ENCODE measurements at places on chromosomes 4 and X. TPM values are rescaled to one million over a fixed set of nuclear protein-coding genes. Genes with fewer than 3 reads are reported as not detected.

DNA sequence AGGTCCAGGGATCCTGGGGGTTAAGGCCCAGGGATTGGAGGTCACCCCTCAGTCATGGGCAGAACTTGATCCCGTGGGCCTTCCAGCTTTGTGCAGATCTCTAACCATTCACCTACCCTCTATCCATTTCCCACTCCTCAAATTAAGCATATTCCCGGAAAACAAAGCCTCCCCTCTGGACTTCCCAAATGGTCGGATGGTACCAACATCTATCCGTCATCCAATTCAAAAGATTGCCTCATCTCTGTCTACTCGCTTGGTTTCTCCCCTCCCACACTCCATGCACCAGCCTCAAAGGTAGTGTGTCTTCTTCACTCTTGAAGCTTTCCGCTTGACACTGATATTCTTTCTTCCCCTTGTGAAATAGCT, 473 bp upstream of the BCLAF3 start:
- DNase-seq: no peak
- peak overlapping the region; percentile 37 for H3K27ac ChIP-seq
- no peaks in the 10 kb centered on the region for H3K4me1 ChIP-seq
- H3K4me3 ChIP-seq: no peak overlapping the region
- no peaks in the 10 kb centered on the region for H3K27me3 ChIP-seq

DNA sequence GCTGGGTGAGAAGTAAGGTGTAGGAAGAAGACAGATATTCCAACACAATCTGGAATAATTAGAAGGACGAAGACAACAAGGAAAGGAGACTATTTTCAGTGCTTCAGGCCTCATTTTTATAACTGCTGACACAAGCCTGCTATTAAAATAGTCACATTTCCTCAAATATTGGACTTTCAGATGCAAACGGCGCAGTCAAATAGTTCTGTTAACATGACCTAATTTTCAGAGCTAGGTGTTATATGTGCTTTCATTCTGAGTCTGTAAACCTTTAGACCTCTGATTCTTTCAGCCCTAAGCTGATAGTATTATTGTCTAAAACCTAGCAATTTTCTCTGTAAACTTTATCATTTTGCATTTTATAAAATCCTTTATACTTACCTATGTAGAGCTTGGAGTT, 261.5 kb downstream of the IL1RAPL1 start:
- DNase-seq: no peak
- no peaks in the 10 kb centered on the region for H3K4me1 ChIP-seq
- H3K4me3 ChIP-seq: no peak overlapping the region
- H3K27me3 ChIP-seq: no peaks in the 10 kb centered on the region

GRCh38 chr4:140559696-140560095, 9.1 kb downstream of the UCP1 start:
- DNase-seq: no peak
- no peak overlapping the region for H3K4me3 ChIP-seq
- no peak overlapping the region for H3K27ac ChIP-seq
- H3K36me3 ChIP-seq: no peaks in the 10 kb centered on the region

GRCh38 chr4:11402192-11402591, 26.5 kb downstream of the HS3ST1 start:
- no peaks in the 10 kb centered on the region for H3K4me1 ChIP-seq
- H3K27ac ChIP-seq: no peak overlapping the region
- no peak overlapping the region for H3K4me3 ChIP-seq
- no peaks in the 10 kb centered on the region for H3K36me3 ChIP-seq
- H3K27me3 ChIP-seq: no peaks in the 10 kb centered on the region
- no peak for DNase-seq

GRCh38 chr4:139153411-139154133, 23.4 kb downstream of the ELF2 start:
- H3K4me3 ChIP-seq: no peak overlapping the region
- DNase-seq: no peak
- H3K36me3 ChIP-seq: no peaks in the 10 kb centered on the region
- H3K27ac ChIP-seq: peak overlapping the region; percentile 56

DNA sequence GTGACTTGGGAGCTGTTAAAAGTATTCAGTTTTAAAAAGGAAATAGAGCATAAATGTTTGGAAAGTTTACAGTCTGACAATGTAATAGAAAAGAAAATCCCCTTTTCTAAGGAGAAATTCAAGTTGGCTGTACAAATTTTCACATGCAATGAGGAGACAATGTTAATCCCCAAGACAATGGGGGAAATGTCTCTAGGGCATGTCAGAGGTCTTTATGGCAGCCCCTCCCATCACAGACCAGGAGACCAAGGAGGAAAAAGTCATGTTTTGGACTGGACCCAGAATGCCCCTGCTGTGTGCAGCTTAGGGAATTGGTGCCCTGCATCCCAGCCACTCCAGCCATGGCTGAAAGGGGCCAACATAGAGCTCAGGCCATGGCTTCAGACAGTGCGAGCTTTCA, 831.1 kb upstream of the ADGRL3 start:
- no peaks in the 10 kb centered on the region for H3K27me3 ChIP-seq
- H3K4me3 ChIP-seq: no peak overlapping the region
- H3K36me3 ChIP-seq: no peaks in the 10 kb centered on the region
- no peak for DNase-seq

DNA sequence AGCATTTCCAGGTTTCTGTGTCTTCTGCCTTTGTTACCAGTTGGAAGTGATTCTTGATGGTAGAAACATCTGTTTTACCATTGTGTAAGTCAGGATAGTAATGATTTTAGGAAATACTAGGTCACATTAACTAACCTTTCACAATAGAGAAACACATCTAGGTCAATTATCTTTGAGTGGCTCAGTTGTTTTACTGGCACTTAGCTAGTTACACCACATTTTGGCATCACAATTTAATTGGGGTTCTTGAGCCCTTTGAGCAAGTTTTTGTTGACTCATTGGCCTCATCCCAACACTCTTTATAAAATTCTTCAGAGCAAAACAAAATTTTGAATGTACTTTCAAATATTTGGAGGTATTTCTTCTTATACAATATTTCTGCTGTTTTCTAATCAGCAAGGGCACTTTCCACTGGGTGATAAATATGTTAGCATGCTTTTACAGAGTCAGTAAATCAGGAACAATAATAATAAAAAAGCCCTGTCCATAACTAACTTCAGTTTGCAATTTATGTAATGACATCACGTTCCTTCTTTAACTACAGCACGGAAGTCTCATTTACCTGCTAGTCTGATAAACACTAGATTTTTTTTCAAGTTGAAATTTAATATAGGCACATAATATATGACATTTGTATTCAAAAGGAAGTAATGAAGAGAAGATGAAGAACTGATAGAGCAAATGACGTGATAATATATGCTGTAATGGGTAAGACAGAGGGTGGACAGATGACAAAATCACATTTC, 64.8 kb upstream of the GK2 start:
- no peaks in the 10 kb centered on the region for H3K27me3 ChIP-seq
- H3K4me3 ChIP-seq: no peak overlapping the region
- no peak for DNase-seq
- no peak overlapping the region for H3K27ac ChIP-seq

Gene TLR10
- total RNA-seq: not detected

GRCh38 chrX:65607070-65607742, 60.2 kb upstream of the MSN start:
- no peak for DNase-seq
- H3K4me3 ChIP-seq: no peak overlapping the region
- H3K27ac ChIP-seq: no peak overlapping the region
- H3K4me1 ChIP-seq: no peaks in the 10 kb centered on the region

DNA sequence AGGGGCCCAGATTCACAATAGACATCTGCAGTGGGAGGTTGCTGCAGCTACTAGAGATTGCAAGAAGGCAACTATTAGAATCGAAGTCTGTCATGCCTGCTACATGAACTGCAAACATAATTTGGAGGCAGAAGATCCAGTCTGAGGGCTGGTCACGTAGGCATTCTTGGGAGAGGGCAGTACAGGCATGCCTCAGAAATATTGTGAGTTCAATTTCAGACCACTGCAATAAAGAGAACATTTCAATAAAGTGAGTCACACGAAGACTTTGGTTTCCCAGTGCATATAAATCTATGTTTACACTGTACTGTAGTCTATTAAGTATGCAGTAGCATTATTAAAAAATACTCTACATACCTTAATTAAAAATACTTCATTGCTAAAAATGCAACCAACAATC, 585.8 kb upstream of the FAT1 start:
- no peaks in the 10 kb centered on the region for H3K4me1 ChIP-seq
- no peak overlapping the region for H3K4me3 ChIP-seq
- no peaks in the 10 kb centered on the region for H3K36me3 ChIP-seq

Gene FAT4
- total RNA-seq: 61.8 TPM

- no peak for DNase-seq
- no peaks in the 10 kb centered on the region for H3K4me1 ChIP-seq
- H3K36me3 ChIP-seq: no peaks in the 10 kb centered on the region
- no peak overlapping the region for H3K4me3 ChIP-seq
Measured at GRCh38 chr4:171622729-171623128, 190.5 kb upstream of the GALNTL6 start.

DNA sequence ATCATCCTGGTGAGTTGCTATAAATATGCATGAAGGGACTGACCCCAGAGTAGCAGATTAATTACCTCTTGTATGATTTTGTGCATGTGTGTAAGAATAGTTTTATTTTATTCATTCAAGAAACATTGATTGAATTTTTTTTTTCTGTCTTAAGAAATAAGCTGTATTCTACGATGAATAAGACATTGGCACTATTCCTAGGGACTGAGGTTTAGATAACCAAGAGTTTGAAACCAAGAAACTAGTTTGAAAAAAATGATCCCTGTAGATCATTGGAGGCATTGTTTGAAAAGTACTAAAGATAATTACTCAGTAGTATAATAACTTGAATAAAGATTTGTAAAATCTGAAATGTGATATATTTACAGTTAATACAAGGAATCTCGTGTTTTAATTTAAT, 1086.9 kb downstream of the PCDH7 start:
- H3K27ac ChIP-seq: no peak overlapping the region
- no peak overlapping the region for H3K4me3 ChIP-seq
- H3K4me1 ChIP-seq: no peaks in the 10 kb centered on the region
- DNase-seq: no peak
- H3K36me3 ChIP-seq: no peaks in the 10 kb centered on the region

- DNase-seq: no peak
- no peak overlapping the region for H3K27ac ChIP-seq
- H3K4me1 ChIP-seq: no peaks in the 10 kb centered on the region
- no peaks in the 10 kb centered on the region for H3K27me3 ChIP-seq
- no peaks in the 10 kb centered on the region for H3K36me3 ChIP-seq
Measured at GRCh38 chrX:111609206-111609605, 71.8 kb upstream of the ALG13 start.

DNA sequence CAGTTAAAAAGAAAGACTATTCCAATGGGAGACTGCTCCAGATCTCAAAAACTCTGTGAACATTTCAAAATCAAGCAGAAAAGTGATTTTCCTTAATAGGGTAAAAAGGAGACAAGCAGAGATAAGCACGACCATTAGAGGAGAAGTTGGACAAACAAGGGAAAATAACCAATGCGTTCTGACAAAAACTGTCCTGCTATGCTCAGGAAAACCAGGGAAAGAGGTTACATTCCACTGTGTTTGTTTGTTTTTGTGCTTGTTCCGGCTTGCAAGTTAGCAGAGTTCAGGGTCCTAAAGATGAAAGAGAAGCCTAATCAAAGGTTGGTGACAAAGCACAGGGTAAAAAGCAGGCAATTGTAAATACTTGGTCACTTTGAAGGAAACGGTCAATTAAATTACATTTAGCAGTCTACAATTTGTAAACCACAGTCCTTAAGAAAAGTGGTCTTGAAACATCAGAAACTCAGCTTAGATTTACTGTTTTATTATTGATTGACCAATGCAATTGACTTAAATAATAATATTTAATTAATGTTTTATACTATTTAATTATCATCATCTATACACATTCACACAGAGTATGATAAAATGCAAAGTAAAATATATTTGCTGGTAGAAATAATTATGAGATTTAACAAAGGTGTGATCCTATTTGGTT, 186.2 kb upstream of the CPXCR1 start:
- peak; percentile 35 for DNase-seq
- H3K4me3 ChIP-seq: no peak overlapping the region
- H3K36me3 ChIP-seq: no peaks in the 10 kb centered on the region

DNA sequence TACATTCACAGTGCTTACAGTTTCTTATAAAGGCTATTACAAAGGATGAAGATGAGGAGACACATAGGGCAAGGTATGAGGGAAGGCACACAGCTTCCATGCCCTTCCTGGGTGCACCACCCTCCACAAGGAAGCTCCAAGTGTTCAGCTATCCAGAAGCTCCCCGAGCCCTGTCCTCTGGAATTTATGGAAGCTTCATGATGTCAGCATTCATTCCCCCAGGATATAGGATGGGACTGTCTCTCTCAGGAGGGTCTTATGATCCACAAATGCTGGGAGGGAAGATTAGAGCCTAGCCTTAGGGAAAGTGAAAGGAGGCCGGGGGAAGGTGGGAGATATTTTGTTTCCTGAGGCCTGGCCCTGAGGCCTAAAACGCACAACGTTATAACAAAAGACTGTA, 236.0 kb downstream of the ANK2 start:
- no peaks in the 10 kb centered on the region for H3K4me1 ChIP-seq
- DNase-seq: no peak
- H3K27ac ChIP-seq: no peak overlapping the region

Gene CSAG3
- not detected for total RNA-seq

GRCh38 chr4:110164251-110164650, 34.2 kb downstream of the ELOVL6 start:
- H3K27me3 ChIP-seq: no peaks in the 10 kb centered on the region
- peaks cover 22% of the 10 kb centered on the region for H3K4me1 ChIP-seq

Gene TNIP3
- not detected for total RNA-seq

GRCh38 chrX:39163581-39164126, 362.4 kb downstream of the MID1IP1 start:
- H3K27ac ChIP-seq: no peak overlapping the region
- no peak for DNase-seq
- no peak overlapping the region for H3K4me3 ChIP-seq
- H3K36me3 ChIP-seq: no peaks in the 10 kb centered on the region
- no peaks in the 10 kb centered on the region for H3K4me1 ChIP-seq
- no peaks in the 10 kb centered on the region for H3K27me3 ChIP-seq

DNA sequence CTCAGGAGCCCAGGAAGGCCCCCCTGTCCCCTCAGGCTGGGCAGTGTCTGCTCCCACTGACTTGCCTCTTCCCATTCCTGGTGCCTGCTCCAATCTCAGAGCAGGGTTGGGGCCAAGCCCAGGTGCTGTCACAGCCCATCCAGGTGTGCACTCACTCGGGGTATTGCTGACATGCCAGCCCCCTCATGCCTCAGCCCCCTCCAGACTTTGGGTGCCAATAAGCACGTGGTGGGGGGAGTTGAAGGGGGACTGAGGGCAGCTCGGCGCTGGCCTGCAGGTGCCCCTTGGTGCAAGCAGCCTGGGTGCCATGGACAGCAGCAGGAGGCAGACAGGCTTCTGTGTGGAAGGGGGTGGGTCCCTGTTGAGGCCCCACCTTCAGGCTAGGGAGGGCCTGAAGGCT, 28.4 kb downstream of the NAA11 start:
- H3K27me3 ChIP-seq: no peaks in the 10 kb centered on the region
- H3K36me3 ChIP-seq: no peaks in the 10 kb centered on the region
- DNase-seq: no peak
- no peak overlapping the region for H3K4me3 ChIP-seq

GRCh38 chr4:133347409-133347808, 198.3 kb downstream of the PCDH10 start:
- no peaks in the 10 kb centered on the region for H3K36me3 ChIP-seq
- H3K4me1 ChIP-seq: no peaks in the 10 kb centered on the region
- H3K27me3 ChIP-seq: no peaks in the 10 kb centered on the region
- no peak for DNase-seq

Gene JCHAIN
- 0.44 TPM for total RNA-seq

- H3K36me3 ChIP-seq: no peaks in the 10 kb centered on the region
- DNase-seq: no peak
- no peak overlapping the region for H3K27ac ChIP-seq
- H3K4me3 ChIP-seq: no peak overlapping the region
- H3K27me3 ChIP-seq: no peaks in the 10 kb centered on the region
Measured at GRCh38 chrX:79415056-79415455, 47.9 kb upstream of the ITM2A start.

Data from hepatocyte (in vitro differentiated cells).